NCI-H510A (cell line): ENCODE measurements at places on chromosomes 7 and 10.

DNA sequence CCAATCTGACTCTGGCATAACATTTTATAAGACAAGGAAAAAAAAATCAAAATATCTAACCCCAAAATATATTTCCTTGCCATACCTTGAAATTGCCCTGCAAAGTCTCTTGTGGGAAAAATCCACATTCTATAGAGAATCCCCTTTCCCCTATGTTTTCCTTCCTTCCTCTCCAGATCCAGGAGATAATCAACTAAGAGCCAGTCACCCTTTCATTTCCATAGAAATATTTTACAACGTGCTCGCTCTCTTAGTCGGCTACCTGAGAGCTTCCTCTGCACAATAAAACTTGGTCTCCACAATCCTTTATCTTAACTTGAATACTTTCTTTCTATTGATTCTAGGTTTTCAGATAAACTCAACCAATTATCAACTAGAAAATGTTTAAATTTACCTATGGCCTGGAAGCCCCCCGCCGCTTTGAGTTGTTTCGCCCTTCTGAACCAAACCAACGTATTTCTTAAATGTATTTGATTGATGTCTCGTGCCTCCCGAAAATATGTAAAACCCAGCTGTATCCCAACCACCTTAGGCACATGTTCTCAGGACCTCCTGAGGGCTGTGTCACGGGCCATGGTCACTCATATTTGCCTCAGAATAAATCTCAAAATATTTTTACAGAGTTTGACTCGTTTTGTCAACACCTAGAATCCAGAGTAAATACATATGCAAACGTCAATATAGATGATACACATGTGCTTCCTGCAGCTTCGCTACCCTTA, 869 bp downstream of the PSAP start:
- no peak for DNase-seq

DNA sequence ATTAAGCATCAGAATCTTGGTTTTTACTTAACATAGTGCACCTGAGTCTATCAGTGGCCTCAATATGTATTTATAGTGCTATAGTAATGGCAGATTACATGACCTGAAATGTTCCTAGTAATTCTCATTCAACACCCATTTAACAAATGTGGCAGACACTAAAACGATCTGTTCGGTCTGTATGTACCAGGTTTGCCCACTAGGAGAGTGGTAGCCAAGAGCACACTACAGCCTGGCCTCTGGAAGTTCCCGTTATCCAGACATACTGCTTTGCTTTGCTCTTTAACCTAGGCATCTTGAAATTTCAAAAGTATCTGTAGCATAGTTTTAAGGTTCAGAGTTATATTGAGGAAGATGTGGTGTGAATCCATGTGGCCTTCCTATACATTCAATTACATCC, 395.7 kb upstream of the NRG3 start:
- DNase-seq, result no peak

DNA sequence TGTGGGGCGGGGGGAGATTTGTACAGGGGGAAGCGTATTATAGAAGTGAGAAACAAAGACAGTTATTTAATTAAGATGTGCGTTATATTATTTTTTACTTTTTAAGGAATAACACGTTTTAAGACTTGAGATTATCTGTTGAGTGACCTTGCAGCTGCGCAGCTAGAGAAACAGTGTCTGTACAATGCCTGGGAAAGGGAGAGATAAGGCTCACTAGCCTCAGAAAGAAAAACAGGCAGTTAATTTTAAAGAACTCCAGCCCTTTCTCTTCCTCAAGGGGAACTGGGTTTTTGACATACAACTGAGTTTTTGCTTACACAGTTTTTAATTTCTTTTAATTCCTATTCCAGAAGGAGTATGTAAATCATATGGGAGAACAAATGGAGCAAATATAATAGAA, 50.7 kb downstream of the LMBR1 start:
- DNase-seq, result no peak

GRCh38 chr10:78706256-78706655, 362.5 kb upstream of the ZMIZ1 start:
- no peak for DNase-seq

GRCh38 chr10:112631501-112632400, 184.7 kb downstream of the VTI1A start:
- no peak for DNase-seq

- no peak for DNase-seq
These were observed 6.6 kb upstream of the ZNF786 start for GRCh38 chr7:149097088-149097487.

DNA sequence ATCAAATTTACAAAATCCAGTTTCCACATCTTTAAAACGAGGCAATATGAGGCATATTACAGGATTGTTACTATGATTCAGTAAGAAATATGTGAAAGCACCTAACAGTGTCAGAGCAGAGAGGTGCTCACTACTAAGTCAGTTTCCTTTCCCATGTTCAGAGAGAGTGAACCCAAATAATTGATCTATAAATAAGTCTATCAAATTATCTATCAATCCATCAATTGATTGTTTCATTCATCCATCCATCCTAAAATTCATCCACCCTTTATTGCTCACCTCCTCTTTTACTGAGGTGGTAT, 340.8 kb downstream of the SUGCT start:
- no peak for DNase-seq

- DNase-seq, result no peak
These were observed 9.6 kb downstream of the PRF1 start for GRCh38 chr10:70592746-70593512.

DNA sequence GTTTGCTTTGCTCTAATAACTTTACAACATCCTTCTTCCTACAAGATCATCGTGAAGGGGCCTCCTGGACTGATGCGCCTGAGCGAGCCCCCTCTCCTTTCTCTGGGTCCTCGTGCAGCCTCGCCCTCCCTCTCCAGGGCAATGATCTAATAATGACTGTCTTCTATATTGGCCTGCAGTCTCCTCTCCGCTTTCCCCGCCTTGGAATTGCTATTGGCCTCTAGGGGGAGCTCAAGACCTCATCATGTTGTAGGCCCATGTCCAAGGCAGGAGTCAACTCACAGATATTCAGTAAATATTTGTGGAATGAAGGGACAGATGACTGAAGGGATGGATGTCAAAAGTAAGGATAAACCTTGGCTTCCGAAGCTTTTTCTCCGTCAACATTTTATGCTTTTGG, 1180.3 kb downstream of the TYW1 start:
- DNase-seq, result peak; percentile 3

DNA sequence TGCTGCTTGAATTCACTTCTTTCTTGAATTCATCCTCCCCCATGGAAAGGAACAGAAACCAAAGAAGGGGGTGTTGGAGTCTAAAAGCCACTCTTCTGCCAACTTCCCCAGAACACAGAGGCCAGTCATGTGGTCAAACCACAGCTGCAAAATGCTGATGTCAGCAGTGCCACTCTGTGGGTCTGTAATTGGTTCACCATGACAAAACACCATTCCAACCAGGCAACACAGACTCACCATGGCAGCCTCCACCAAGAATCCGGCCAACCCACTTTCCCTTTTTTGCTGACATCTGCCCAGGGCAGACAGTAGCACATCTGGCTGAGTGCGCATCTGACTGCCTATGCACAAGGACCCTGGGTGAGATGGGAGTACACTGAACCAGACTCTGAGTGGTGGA, 16.8 kb downstream of the OSBPL3 start:
- DNase-seq, result no peak
